Activated naive CD4-positive, alpha-beta T cell treated with anti-CD3 and anti-CD28 coated beads, Interleukin-2, amount 50 U/mL, for 72 hours (primary cell): ENCODE measurements at places on chromosomes 3 and 15.

- DNase-seq, result peak; percentile 48
Observed at GRCh38 chr15:101535170-101535902, 45.8 kb upstream of the PCSK6 start.

DNA sequence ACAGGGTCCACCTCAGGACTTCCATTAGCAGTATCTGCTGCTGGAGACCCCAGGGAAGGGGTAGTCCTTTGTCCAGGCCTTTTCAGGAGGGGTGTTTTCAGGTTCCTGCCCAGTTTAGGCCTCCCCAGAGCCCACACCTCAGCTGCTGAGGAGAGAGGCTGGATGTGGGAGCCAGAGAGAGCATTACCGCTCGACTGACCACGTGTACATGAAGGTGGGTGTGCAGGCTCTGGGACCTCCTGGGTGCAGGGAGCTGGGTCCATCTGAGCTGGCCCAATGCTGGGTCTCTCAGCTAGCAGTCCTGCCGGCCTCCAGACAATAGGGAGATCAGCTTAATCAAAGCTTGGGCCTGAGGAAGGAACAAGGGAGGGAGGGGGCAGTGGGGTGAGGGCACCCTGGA, 29.1 kb upstream of the POLG start:
- DNase-seq, result no peak

DNA sequence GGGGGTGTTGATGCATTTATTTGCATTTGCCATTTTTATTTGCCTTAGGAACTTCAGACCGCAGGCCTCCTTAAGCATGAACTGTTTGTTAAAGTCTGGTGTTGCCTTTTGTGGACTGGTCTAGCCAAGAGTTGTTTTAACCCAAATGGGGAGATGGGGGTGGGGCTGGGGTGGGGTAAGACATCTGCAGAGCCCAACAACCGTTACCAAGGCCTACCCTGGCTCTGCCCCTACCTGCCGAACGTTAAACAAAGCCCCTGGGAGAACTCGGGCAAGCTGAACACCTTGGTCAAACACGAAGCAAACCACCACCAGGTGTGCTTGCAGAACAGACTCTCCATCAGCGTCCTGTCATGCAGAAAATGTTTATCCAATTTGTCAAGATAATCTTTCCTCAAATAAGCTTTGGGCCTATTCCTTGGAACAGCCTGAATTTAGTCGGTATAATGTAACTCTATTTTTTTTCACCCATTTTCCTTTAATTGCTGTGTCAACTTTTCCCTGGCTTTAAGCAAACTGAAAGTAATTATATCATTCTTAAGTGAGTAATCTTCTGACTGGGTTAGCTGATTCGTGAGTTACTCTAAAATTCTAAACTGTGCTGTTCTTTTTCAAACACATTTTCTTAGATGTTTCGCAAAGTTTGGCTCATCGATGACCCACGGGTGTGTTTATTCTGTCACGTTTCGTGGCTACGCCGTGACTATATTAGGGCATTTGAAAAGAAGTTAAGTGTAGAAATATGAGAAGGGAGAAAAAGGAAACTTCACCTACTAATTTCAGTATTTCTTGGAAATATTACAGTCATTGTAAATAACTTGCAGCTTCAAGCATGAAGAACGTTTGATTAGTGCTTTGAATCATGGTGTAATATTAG, 127.6 kb downstream of the SOX2 start:
- DNase-seq, result no peak

DNA sequence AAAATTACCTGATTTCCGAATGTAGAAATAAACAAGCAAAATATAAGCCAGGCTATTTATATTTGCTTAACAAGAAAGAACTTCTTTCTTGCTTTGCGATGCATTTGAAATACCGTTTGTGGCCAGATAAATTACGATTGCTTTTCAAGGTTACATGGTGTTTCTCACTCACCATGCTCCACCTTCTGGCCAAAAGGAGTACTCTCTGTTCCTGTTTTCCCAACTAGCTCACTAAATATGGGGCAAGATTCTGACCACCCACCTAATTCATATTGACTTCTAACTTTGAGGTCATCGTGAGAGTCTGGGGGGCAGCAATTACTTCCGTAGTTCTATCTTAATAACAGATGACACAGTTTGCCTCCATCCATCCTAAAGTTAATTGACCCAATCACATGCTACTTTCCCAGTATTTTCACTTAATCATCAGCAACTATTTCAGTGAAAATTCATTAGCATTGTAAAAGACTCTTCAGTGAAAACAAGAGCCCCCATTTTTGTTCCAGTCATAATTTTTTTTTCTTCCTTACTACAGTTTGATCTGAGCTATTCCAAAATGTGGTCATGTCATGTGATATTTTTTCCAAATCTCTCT, 25.9 kb downstream of the ACP3 start:
- peak; percentile 12 for DNase-seq

DNA sequence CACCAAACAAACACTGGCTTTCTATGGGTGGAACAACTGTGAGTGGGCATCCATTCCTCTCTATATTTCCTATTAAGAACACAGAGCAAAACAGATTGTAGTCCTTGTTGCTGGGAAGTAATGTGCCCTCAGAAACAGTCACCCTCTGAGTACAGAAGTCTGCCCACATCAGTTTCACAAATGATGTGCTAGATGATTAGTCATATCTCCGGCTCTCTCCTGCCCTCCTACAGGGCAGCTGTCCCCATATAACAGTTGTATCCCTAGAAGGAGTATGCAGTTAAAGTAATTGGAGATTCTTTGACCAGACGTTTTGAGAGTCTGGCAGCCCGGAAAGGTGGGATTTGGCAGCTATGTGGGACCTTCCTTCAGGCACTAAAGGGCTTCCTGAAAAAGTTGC, 159.9 kb downstream of the APBA2 start:
- peak; percentile 42 for DNase-seq

DNA sequence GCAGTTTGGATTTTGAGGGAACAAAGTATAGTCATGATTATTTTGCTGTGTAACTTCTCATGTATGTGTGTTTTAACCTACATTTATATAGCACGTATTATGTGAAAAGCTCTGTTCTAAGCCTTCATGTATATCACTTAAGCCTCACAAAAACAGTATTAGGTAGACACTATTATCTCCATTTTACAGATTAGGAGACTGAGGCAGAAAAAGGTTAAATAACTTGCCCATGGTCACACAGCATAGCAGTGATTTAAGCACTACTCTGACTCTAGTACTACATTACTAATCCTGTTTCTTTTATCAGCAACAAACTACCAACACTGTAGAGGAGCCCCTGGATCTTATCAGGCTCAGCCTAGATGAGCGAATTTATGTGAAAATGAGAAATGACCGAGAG, 2.6 kb downstream of the LSM3 start:
- DNase-seq, result no peak

- DNase-seq, result no peak
Observed at GRCh38 chr3:169818316-169818715, 5.6 kb upstream of the LRRC34 start.

DNA sequence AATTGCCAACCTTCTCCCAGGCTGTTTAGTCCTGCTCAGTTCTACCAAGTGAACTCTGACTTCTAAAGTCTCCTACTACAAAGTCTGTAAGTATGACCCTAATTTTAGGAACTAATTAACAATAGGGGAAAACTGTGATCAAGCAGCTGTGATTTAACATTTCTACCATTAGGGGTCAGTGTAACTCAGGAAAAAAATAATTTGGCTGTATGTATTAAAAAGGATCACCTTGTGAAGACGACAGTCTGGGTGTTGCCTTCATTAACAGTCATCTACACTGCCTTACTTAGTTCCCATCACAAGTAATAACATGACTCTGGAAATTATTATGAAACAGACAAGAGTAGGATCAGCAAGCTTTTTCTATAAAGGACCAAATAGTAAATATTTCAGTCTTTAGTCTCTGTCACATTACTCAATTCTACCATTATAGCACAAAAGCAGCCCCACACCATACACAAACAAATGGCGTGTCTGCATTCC, 4.2 kb upstream of the NPHP3 start:
- DNase-seq, result no peak

DNA sequence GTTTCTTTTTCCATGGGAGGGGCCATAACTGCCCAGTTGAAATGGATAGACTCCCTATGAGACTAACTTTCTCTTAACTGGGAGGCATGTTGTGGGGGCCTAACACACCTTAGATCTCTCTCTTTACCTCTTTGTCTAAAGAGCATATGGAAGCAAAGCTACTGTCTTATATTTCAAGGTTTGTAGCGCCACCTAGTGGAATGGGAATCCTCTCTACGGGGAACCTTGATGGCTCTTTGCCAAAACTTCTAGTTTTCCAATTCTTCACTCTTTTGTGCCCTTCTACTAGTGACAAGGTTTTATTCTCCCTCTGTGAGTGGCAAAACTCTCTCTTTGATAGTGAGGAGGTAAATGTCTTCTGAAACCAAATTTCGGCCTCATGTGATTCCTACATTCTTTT, 1030.4 kb upstream of the CADM2 start:
- DNase-seq, result peak; percentile 16

- DNase-seq, result no peak
Observed at GRCh38 chr3:190338717-190339116, 16.5 kb upstream of the CLDN1 start.

- no peak for DNase-seq
Observed at GRCh38 chr15:70854666-70854976, 664 bp upstream of the LARP6 start.

DNA sequence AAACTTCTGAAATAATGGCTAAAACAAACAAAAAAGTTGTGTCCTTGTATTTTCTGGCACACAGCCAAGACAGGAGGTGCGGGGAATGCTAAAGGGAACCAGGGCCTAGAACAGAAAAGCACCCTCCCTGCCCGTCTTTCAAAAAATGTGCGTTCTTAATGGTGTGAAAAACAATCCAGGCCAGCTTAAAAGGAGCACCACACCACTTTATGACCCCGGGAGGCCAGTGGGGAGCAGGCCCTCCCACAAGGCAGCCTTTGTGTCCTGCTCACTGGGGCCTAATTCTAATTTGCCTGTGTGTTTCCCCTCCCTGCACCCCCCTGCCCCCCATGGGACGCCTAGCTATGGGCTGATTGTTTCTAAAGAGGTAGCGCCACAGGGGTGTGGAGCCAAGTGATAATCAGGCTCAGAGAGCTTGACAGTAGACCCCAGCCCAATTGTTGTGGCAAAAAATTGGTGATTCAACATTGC, 181.4 kb downstream of the GREM1 start:
- no peak for DNase-seq

- no peak for DNase-seq
Observed at GRCh38 chr15:94844538-94845389, 613.4 kb downstream of the MCTP2 start.

DNA sequence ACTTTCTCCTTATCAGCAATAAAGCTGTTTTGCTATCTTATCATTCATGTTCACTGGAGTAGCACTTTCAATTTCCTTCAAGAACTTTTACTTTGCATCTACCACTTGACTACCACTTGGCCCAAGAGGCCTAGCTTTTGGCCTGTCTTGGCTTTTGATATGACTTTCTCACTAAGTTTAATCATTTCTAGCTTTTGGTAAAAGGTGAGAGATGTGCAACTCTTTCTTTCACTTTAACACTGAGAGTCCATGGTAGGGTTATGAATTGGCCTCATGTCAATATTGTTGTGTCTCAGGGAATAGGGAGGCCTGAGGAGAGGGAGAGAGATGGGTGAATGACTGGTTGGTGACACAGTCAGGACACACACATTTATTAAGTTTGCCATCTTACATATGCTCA, 31.0 kb upstream of the FAM3D start:
- DNase-seq, result no peak

DNA sequence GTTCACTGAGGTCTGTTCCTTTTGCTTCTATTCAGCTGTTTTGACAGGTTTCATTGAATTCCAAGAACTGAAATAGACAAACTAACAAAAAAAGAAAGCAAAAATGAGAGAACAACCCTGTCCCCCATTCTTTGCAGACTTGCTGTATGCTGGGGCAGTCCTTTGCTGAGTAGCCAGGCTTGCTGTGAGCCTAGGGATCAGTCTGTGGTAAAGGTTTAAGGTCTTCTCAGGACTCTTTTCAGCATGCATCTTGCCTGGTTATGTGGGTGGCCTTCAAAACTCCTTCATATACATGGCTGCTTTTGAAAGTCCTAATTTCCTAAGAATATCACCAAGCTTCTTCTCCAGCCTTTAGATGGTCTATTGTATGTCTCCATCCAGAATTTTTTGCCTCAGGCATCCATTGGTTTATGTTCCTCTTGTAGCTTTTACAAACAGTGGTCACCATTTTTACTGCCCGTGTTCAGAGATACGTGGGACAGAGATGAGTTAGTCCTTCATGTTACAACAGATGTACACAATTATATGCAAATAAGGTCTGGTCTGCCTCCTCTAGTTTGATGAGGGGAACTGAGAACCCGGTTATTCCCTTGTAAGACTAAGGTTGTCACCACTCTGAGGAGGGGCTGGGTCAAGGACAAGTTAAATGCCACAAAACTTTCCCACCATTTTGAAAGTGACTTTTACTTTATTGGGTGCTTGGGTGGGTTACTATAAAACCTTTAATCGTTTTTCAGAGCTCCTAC, 41.4 kb downstream of the SACM1L start:
- no peak for DNase-seq

GRCh38 chr3:132517311-132517710, 79.8 kb upstream of the ACKR4 start:
- no peak for DNase-seq

GRCh38 chr15:78168608-78169007, 19.4 kb downstream of the IDH3A start:
- DNase-seq, result no peak

DNA sequence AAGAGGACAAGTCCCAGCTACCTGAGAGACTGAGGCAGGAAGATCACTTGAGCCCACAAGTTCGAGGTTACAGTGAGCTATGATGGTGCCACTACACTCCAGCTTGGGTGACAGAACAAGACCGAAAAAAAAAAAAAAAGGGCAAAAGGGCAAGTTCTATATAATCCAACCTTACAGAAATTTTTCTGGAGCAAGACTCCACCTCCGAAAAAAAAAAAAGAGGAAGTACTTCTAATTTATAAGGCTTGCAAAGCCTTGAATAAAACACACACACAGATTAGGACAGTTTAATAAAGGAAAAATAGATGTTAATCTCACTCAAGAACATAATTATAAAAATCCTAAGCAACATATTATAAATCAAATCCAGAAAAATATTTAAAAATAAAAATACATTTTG, 14.4 kb upstream of the XYLB start:
- no peak for DNase-seq

DNA sequence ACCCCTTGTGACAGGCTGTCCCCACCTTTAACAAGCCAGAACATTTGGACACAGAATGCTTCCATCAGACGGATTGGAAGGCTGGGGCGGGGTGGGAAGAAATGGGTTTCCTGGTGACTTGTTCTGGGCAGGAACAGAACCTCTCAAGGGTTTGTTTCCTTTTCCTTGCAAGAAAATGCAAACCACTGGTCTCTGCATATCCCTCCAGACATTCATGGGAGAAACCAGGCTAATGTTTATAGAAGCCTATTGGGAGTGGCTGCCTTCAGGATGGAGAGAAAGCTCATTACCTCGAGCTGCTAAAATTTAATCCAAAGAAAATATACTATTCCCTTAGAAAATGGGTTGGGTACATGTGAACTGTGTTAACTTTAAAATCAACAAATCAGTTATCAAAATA, 21.9 kb downstream of the MINAR1 start:
- no peak for DNase-seq

- no peak for DNase-seq
Observed at GRCh38 chr3:174126990-174127758, 729.6 kb downstream of the NLGN1 start.

- DNase-seq, result no peak
Observed at GRCh38 chr3:161540594-161540993, 44.0 kb downstream of the OTOL1 start.
